Stimulated activated CD4-positive, alpha-beta T cell treated with anti-CD3 and anti-CD28 coated beads, Interleukin-15, amount 100 ng/mL, for 1 hour (primary cell): ENCODE measurements at places on chromosomes 4 and X.

GRCh38 chr4:185017964-185018772, at the start of gene HELT:
Gene HELT, plus strand, starts transcription at chr4:185018490. Its CDS starts 439 bp downstream, at chr4:185018929.
- DNase-seq: no peak

GRCh38 chr4:38119668-38120385, 159.6 kb downstream of the PTTG2 start:
- no peak for DNase-seq

- DNase-seq: no peak
Measured at GRCh38 chr4:6763330-6763851, 19.1 kb upstream of the KIAA0232 start.

DNA sequence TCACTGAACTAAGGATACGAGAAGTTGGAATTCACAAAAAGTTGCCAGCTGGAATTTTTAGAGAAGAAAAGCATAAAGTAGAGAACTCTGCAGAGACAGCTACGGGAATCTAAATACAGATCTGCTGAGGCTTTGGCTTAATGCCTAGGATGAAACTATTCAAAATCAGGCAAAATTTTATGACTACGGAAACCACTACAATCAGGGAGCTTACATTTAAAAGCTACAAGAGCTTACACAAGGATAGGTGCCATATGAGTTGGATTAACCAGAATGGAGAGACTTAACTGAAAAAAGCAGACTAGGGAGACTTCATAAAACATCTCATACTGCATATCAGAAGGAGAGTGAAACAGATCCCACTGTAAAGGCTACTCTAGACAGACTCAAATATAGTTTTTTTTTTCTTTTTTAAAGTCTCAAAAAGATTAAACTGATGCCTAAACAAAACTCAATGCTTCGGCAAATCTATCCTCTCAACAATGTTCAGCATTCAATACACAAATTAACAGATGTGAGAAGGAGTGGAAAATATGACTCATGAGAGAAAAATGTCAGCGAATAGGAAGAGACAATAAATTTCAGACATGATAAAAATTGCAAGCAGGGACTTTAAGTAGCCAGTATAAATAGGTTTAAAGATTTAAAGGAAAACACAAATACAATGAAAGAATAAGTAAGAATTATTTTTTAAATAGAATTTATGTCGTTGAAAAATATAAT, 586.1 kb downstream of the FSTL5 start:
- DNase-seq: no peak

- DNase-seq: peak; percentile 74
Measured at GRCh38 chrX:149540131-149540620, 636 bp upstream of the EOLA1 start.
